Suprapubic skin (tissue), 4 donors: ENCODE measurements at places on chromosomes 2 and 18. TPM values are rescaled to one million over a fixed set of nuclear protein-coding genes. Genes with fewer than 3 reads are reported as not detected.

The EN1 gene
- total RNA-seq = 16.7 TPM

The MAPK4 gene
- total RNA-seq = 2.7 TPM

The PROKR1 gene
- not detected for total RNA-seq

The GAREM1 gene
- 70.8 TPM for total RNA-seq

DNA sequence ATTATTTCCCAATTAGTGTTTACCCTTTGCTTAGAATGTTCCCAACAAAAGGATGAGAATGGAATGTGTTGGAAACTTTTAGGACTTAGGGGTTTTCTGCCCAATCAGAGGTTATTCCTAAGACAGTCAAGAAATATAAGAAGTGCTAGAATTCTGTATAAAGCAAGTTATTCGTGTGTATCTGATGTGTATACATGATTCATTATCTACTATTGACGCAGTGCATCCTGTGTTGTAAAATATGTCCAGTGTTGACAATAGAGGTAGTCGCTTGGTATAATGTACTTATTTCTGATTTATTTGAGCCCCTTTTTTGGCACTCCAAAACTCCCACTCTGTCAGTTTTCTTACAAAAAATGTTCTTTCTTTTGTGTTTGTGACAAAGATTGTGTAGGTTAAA lies 881 bp downstream of the PIKFYVE start:
- H3K4me3 ChIP-seq = peak overlapping the region; percentile 68
- DNase-seq = no peak
- peaks cover 37% of the 10 kb centered on the region for H3K4me1 ChIP-seq
- H3K27ac ChIP-seq = no peak overlapping the region
- H3K27me3 ChIP-seq = no peaks in the 10 kb centered on the region

GRCh38 chr2:60827369-60827768 lies 54.0 kb upstream of the REL start:
- no peaks in the 10 kb centered on the region for H3K4me1 ChIP-seq
- no peak overlapping the region for H3K4me3 ChIP-seq
- H3K27ac ChIP-seq = no peak overlapping the region
- DNase-seq = no peak

GRCh38 chr2:195562570-195563566 lies 94.2 kb upstream of the SLC39A10 start:
- H3K27ac ChIP-seq = no peak overlapping the region
- DNase-seq = no peak
- H3K4me3 ChIP-seq = no peak overlapping the region
- H3K27me3 ChIP-seq = no peaks in the 10 kb centered on the region

GRCh38 chr2:127877626-127878025 lies 8.1 kb downstream of the AMMECR1L start:
- DNase-seq = no peak
- no peaks in the 10 kb centered on the region for H3K27me3 ChIP-seq
- H3K36me3 ChIP-seq = peaks cover 20% of the 10 kb centered on the region
- peaks cover 13% of the 10 kb centered on the region for H3K4me1 ChIP-seq
- H3K4me3 ChIP-seq = no peak overlapping the region
- H3K27ac ChIP-seq = no peak overlapping the region
